GM06990 (cell line): ENCODE measurements at places on chromosomes 12 and 14.

- peak; percentile 29 for DNase-seq
Measured at GRCh38 chr12:38138225-38139221, 178.1 kb upstream of the ALG10B start.

GRCh38 chr14:93536945-93537344 lies 106.2 kb downstream of the UNC79 start:
- no peak for DNase-seq

GRCh38 chr14:63800083-63800482 lies 52.7 kb upstream of the SYNE2 start:
- DNase-seq: no peak

GRCh38 chr14:30034152-30034551 lies 106.5 kb upstream of the PRKD1 start:
- no peak for DNase-seq

DNA sequence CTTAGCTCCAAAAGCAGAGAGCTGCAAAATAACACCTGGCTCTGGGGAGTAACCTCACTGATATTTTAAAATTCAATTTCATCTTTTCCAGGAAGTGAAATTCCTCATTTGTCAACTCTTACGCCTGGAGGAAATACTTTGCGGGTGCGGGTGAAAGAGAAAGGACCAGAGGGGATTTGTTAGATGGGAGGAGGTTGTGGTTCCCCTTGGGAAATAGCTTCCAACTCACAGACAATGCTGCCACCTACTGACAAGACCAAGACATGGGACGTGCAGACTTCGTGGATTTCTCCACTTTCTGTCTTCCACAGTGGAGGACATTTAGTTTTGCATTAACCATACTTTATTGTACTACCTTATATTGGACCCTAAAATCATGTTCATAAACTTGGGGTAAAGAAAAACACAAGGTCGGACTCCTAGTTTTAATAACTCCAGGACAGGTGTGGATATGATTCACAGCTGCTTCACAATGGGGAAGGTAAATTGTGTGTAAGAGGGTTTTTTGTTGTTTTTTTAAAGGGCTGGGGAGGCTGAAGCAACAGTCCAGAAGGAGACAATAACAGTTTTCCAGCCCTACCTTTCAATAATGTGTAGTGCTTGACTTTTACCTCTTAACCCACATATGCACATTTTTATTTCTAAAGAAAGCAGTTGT lies 10.8 kb downstream of the FBXL14 start:
- DNase-seq: peak; percentile 34

GRCh38 chr14:77988970-77989369 lies 181.2 kb upstream of the NRXN3 start:
- DNase-seq: no peak

DNA sequence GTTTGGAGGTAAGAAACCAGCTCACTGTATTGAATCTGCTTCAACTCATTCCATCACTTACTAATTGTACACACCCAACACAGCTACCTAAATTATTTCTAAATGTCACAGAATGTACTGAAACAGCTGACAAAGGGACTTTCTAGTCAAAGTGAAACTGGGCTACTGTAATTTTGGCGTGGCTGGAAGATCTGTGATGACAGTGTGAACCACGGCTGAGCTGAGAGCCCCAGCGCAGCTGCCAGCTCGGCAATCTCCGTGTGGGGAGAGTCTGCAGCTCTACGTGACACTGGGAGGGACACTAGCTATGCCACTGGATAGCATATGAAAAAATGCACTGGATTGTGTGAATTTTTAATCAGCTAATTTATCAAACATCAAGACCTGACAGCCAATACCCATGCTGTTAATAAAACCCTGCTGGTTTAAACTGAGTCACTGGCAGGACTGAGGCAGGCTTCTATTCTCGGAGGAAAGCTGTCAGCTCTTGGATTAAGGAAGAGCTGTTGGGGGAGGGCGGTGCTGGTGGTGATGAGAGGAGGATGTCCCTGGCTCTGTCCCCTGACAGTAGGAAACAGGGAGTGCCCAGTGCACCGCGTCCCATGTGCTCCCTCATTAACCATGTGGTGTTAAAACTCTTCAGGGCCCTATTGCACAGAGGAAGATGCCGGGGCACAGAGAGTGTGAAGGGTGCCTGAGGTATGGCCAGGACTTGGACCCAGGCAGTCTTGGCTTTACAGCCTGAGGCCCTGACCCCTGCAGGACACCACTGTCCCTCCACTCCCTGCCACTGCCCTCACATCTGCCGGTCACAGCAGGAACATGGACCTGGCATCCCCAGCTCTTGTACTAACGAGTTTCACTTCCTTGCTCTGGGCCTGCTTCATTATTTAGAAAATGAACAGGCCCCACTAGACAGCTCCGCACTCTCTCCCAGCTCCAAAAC lies 13.3 kb downstream of the SLC15A4 start:
- DNase-seq: peak; percentile 76

GRCh38 chr12:3215410-3215975 lies 138.3 kb downstream of the TSPAN9 start:
- no peak for DNase-seq

- no peak for DNase-seq
Measured at GRCh38 chr12:104339663-104340062, 36.1 kb downstream of the EID3 start.

DNA sequence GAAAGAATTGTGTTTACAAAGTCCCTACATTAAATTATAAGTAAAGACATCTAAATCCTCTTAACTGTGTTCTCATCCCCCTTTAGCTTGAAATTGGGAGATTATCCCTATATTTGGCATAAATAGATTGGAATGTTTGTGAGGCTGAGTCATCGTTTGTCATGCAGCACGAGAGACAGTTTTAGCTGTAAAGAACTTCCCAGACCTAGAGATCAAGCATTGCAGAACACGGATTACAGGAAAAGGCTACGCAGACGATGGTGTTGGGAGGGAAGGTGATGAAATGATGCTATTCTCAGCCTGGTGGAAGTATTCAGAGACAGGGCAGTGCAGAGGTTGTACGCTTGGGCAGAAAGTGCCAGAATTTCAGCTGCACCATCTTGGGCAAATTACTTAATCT lies 93.8 kb downstream of the PTPRB start:
- no peak for DNase-seq

DNA sequence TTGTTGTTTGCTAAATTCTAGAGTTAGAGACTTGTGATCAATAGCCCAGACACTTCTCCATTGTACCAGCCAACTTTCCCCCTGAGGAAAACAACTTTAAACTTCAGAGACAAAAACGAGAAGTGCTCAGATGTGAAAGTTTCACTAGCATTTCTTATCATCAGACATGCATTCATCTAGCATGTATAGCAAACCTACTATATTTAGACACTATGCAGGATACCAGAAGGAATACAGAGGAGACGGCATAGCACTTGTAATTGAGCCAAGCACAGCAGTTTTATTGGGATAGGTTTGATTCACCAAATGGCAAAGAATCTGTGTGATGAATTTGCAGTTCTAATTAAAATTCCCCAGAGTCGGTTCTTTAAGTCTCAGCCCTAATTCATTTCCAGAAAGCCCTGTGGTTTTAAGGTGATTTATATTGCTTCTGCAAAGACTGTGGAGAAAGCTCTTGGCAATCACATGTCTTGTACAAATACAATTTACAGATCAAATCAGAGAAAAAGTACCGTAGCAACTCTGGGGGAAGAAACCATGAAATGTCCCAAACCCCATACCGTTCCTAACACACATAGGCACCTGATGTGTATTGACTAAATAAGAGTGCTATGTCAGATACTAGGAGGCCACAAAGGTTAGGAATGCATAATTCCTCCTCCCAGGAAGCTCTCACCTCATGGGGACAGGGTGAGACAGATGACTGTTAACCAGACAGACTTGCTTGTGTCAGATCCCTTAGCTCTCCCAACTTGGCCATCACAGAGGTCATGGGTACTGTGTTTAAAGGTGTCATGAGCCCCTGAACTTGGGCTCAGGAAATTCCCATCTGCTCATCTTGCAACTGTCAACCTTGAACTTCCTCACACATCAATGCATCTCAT lies 69.6 kb upstream of the KRAS start:
- peak; percentile 50 for DNase-seq

DNA sequence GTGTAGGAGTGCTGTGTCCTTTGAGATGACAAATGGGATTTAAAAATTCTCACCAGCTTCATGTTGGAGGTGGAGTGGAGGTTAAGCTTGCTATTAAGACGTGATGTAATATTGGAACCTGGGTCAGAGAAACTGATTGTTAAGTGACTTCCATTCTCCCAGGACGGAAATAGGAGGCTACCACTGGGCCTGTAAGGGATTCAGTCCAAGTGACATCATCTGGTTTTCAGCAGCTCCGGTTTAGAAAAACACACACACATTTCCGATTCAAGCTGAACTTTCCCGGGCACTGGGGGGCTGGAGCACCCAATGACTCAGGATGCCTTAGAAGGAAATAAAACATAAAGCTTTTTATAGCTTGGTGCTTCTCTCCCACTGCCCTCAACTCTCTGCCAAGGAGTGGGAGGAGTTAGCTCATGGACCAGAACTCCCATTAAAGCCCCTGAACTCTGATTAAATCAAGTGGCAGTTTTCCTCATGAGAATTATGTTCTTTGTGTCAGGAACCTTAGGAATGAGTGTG lies 12.4 kb downstream of the CALM1 start:
- no peak for DNase-seq

DNA sequence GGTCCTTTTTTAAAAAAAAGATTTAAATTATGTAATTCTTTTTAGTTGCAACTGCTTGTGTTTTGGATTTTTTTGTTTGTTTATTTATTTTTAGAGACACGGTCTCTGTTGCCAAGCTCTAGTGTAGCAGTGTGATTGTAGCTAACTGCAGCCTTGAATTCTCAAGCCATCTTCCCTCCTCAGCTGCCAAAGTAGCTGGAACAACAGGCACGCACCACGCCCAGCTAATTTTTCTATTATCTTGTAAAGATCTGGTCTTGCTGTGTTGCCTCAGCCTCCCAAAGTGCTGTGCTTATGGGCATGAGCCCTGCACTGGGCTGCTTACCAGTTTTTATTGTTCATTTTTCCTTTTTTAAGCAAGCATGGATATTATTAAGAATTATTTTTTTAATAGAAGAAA lies 10.6 kb upstream of the ART4 start:
- no peak for DNase-seq

DNA sequence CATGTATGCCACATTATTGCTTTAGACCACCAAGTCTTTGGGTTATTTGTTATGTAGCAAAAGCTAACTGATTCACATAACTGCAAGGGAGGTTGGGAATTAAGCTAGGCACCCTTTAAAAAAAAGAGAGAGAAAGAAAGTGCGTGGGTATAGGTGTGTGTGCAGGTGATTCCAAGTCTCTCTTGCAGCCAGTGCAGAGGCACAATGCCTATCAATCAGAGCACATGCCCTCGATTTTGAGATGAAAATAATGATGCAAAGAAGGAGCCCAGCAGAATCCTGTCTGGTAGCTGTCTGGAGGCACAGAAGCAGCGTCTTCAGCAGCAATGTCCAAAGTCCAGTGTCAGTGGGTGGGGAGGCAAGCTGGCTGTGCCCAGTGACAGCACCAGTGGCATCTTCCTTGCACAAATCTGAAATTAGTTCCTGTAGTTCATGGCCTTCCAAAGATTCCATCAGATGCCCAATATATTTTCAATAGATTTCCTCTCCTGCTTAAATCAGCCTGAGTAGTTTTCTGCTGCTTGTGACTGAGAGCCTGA lies 62.4 kb upstream of the TBPL2 start:
- DNase-seq: no peak

- DNase-seq: no peak
Measured at GRCh38 chr14:89849931-89850330, 104.6 kb downstream of the EFCAB11 start.

GRCh38 chr12:122471324-122472226 lies 29.2 kb downstream of the ZCCHC8 start:
- DNase-seq: no peak

DNA sequence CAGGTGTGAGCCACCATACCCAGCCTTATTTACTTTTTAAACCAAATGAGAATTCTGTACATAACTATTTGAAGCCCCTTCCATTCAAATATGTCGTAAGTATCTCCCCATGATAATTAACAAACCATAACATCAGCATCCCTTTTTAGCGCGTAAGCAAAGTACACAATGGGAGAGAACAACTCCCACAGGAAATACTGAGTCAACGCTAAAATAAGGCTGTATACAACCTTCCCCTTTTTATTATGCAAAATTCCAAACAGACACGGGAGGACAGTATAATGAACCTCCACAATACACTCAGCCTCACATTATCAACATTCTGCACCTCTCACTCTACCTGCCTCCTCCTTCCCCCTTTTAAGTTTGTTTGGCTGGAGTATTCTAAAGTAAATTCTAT lies 73.5 kb downstream of the CCDC88C start:
- DNase-seq: no peak

DNA sequence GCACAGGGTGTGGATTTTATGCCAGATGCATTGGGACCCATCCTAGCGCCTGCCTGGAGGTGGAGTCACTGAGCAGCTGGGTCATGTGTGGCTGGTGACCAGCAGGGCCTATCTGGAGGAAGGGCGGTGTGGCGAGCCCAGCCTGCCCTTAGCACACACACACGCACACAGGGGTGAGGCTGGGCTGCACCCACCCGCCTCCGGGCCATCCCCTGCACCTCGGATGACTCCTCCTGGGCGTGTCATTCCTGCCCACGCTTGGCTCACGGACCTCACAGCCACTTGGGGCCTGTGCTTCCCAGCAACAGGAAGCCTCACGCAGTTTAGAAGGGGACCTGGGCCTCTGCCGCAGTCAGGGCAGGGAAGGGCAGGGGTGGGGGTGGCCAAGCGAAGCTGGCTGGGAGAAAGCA lies 36.2 kb upstream of the FZD10 start:
- no peak for DNase-seq

- no peak for DNase-seq
Measured at GRCh38 chr12:112665958-112666357, 125.6 kb upstream of the RPH3A start.

DNA sequence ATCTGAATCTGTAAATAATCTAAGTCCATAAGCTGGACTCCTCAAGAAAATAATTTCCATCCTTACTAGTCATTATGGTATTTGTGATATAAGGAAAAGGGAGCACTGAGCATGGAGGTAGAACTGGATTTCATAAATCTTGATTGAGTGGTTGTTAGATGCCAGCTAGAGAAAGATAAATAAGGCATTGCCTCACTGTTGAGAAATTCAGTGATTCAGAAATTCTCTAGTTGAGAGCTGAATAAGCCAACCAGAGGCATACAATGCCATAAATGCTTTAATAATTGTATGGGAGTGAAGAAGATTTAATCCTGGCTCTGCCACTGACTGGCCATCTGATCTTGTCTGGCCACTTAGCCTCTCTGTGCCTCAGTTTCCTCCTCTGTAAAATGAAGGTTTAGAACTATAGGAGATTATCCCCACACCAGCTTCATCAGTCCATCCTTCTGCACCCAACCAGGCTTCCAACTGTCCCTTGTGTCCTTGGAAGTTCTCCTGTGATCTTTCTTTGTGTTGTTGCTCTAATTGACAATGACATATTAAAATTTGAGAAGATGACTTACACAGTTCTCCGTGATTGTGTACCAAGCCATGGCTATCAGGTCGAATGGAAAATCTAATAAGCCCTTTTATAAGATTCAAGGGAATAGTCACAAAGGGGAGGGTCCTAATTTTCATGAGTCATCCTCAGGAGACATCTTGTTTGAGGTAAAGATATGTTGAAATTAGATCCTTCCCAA lies 394.3 kb downstream of the EGLN3 start:
- DNase-seq: no peak
